ENCODE measurements at places on chromosomes 3 and 15.

DNA sequence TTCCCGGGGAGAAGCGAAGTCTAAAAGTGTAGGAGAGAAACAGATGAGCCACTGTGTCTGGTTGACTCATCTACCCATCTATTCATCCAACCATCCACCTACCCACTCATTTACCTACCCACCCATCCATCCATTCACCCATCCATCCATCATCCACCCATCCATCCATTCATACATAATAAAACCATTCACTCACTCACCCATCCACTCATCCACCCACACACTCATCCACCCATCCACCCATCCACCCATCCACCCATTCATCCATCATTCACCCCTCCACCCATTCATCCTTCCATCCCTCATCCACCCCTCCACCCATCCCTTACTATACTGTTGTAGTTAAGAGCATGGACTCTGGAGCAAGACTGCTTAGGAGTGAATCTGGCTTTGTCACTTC lies 136.4 kb upstream of the ATP2B2 start:
- DNase-seq: no peak

GRCh38 chr15:59817053-59817452 lies 127.9 kb upstream of the BNIP2 start:
- DNase-seq: no peak

GRCh38 chr3:72135636-72136035 lies 350.7 kb upstream of the PROK2 start:
- no peak for DNase-seq

GRCh38 chr3:46987319-46987742 lies 7.9 kb downstream of the NBEAL2 start:
- DNase-seq: no peak

GRCh38 chr15:32649342-32649741 lies 7.8 kb downstream of the SCG5 start:
- peak; percentile 21 for DNase-seq

DNA sequence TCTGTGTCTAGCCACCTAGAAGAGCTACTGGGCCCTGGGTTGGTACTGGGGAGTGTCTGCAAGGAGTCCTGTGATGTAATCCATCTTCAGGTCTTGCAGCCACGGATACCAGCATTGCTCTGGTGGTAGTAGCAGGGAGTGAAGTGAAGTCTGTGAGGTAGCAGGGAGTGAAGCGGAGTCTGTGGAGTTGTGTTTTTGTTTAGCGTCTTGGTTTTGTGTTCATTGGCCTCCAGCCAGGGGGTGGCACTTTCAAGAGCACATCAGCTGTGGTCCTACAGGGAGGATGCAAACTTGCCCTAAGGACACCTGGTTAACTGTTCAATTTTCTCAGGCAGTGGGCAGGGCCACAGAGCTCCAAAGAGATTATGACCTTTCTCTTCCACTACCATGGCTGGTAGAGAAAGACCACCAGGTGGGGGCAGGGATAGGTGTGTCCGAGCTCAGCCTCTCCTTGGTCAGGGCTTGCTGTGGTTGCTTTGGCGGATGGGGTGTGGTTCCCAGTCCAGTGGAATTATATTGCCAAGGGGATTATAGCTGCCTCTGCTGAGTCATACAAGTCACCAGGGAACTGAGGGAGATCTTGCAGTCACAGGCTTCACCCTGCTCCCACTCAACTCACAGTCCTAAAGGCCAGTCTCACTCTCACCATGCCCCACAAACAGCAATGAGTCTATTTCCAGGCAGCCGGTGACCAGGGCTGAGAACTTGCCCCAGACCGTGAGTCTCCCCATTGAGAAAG lies 424.7 kb downstream of the ZBBX start:
- DNase-seq: no peak

- no peak for DNase-seq
Measured at GRCh38 chr15:95346721-95347475, 983.6 kb upstream of the NR2F2 start.

GRCh38 chr3:158379517-158379916 lies 191.5 kb upstream of the MLF1 start:
- DNase-seq: no peak

DNA sequence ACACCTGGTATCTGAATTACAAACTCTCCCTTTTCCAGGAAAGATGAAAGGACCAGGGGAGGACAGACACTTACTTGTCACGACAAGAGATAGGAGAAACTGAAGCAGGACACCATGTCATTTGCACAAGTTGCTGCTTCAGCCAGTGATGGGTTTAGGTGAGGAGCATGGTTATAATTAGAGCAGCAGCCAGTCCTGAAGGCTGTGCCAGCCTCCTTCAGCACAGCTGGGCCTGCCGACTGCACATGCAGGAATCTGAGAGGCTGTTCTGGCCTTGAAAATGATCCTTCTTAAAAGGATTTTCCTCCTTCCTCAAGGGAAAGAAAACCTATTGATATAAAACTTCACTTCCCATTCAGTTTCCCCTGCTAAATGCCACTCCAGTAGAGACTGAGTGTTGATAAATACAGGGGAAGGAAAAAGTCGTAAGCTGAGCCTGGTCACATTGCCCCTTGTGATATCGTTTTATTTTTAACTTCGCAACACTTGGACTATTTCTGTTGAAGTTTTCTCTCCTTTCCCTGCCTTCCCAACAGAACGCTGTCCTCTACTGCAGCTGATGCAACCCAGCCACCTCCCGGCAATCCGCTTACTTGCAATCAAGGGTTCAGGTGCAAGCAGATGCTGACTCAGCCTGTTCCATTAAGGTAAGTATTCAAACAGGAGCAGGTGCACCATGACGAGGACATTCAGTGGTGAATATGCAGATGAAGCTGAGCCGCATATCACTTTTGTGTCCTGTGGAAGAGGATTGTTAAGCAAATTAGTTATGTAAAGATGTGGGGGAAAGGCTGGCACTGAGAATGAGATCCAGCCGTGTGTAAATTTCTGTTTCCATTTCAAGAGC lies at the start of gene FBXO40:
TSS of gene FBXO40 (plus strand) at position 524 of the 847 bp plus-strand sequence. CDS start 27,197 bp downstream, outside the sequence.
- peak; percentile 99 for DNase-seq

DNA sequence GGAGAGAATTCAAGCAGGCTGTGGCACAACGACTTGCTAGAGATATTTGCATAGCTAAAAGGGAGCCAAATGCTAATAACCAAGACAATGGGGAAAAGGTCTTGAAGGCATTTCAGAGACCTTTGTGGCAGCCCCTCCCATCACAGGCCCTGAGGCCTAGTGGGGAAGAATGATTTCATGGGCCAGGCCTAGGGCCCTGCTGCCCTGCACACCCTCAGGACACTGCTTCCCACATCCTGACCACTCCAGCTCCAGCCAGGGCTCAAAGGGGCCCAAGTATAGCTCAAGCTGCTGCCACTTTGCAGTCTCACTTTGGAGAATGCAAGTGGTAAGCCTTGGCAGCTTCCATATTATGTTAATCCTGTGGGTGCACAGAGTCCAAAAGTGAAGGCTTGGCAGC lies 21.5 kb upstream of the PTPN23 start:
- no peak for DNase-seq

Measured in NCI-H526 treated with DMSO at 0.1 percent for 48 hours (cell line).